ENCODE measurements at places on chromosomes 7 and 10.

DNA sequence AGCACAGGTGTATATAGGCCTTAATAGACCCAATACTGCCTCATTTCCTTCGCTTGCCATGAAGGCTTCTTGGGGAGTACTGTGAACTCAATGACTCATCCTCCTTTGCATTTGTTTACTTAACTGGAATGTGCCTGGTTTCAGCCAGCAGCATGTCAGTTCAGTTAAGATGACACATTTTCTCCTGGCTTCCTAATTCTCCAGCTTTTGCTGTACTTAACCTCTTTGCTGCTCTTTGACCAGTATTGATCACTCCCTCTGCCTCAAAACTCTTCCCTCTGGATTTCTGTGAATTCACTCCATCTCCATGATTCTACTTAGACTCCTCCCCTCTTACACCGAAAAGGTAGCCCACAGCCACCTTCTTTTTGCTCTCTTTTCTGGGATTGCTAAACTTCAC lies 135.7 kb downstream of the MAGI2 start:
- no peak for DNase-seq

DNA sequence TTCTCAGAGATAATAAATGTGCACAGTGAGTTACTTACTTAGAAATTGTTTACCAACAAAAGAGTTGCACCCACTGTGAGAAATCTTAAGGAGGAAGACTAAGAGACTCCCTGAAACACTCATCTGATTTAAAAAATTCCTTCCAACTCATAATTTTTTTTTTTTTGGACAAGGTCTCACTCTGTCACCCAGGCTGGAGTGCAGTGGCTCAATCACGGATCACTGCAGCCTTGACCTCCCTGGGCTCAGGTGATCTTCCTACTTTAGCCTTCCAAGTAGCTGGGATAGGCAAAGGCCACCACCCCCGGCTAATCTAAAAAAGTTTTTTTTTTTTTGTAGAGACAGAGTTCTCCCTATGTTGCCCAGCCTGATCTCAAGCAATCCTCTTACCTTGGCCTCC lies 36.0 kb downstream of the MALSU1 start:
- no peak for DNase-seq

- no peak for DNase-seq
Observed at GRCh38 chr10:7697426-7697825, 5.7 kb upstream of the ITIH2 start.

DNA sequence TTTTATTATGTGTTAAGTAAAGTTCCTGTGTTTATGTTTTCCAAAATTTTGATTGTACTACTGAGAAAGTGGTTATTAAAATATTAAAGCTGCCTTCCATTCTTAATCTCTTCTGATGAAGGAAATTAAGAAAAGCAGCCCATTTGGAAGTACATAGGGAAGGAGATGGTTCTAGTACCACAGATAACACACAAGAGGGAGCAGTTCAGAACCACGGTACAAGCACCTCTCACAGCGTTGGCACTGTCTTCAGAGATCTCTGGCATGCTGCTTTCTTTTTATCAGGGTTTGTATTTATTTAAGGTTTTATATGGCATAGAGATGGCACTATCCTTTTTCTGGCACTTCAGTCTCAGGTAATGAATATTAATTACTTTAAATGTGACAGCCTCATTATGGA lies 111.6 kb downstream of the PHTF2 start:
- DNase-seq, result no peak

DNA sequence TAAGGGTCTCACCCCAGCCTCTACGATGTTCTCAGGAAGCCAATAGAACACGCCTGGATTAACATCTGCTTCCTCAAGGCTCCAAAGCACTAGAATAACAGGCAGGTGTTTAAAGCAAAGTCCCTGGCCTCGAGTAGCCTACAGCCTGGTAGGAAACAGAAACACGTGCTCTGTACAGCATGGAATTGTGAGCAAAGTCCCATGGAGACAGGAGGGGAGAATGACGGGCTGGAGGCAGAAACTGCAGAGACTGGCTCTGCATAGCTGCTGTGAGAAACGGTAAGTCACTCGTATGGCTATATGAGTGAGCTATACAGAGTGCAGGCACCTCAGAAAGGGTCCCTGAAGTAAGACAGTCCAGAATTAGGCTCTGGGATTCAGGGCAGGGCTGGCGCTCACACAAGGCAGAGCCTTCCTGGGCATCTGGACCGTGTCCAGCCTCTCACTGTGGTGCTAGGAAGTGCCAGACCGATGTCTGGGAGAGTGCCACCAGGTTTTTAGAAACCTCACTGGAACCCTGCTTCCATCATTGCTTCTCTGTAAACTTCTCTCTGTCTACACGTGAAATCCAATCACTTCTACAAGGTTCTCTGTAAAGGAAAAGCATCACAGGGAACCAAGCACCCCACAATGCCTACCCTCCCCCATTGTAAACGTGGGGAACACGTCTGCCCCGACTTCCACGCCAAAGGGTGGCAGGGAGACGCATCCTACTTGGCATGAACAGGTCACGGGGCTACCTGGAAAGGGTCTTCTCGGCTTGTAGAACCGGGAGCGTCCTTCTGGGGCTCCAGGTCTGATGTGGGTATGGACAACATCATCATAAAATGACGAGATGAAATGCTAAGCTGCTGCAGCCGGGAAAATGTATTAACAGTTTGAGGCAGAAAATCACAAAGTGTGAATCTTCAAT lies 38.8 kb upstream of the SHH start:
- DNase-seq, result no peak

GRCh38 chr10:104819731-104820130 lies 178.6 kb downstream of the SORCS3 start:
- no peak for DNase-seq

DNA sequence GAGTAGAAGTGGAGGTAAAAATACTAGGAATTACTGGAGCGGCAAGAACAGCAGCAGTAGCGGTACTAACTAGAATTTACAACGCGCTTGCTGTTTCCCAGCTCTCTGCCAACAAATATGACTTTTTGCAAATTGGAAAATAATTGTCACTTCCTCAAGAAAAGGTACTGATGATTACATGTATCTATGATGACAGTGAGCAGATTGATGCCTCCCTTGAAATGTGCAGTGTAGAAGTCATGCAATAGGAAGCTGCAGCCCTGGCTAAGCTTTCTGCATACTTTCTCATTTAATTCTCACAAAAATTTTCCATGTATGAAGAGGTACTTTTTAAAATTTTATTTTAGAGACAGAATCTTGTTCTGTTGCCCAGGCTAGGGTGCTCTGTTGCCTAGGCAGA lies 49.9 kb downstream of the ANK3 start:
- DNase-seq, result no peak

DNA sequence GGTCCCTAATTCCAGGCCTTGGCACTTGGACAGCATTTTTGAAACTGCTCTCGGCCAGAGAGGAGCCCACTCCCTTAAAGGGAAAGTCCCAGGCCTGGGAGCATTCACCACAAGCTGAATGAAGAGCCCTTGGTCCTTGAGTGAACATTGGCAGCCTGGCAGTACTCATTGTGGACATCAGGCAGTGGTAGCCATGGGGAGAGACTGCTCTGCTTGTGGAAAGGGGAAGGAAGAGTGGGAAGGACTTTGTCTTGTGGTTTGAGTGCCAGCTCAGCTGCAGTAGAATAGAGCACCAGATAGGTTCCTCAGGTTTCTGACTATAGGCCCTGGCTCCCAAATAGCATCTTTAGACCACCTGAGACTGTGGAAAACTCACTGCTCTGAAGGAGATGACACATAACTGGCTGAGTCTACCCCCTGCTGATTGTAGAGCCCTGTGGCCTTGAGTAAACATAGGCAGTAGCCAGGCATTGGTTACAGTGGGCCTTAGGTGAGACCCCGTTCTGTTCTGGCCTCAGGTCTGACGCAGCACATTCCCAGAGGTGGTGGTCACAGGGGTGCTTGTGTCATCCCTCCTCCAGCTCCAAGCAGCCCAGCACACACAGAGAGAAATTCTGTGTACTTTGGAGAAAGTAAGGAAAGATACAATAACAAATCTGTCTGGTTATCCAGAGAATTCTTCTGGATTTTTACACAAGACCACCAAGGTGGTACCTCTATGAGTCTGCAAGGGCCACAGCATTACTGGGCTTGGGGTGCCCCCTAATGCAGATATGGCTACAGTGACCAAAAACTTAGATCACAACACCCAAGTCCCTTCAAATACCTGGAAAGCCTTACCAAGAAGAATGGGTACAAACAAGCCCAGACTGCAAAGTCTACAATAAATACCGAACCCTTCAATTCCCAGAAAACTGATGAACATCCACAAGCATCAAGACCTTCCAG lies 153.8 kb downstream of the GNAI1 start:
- DNase-seq, result peak; percentile 3

- DNase-seq, result no peak
Observed at GRCh38 chr10:117539361-117539773, 3.2 kb upstream of the EMX2 start.

DNA sequence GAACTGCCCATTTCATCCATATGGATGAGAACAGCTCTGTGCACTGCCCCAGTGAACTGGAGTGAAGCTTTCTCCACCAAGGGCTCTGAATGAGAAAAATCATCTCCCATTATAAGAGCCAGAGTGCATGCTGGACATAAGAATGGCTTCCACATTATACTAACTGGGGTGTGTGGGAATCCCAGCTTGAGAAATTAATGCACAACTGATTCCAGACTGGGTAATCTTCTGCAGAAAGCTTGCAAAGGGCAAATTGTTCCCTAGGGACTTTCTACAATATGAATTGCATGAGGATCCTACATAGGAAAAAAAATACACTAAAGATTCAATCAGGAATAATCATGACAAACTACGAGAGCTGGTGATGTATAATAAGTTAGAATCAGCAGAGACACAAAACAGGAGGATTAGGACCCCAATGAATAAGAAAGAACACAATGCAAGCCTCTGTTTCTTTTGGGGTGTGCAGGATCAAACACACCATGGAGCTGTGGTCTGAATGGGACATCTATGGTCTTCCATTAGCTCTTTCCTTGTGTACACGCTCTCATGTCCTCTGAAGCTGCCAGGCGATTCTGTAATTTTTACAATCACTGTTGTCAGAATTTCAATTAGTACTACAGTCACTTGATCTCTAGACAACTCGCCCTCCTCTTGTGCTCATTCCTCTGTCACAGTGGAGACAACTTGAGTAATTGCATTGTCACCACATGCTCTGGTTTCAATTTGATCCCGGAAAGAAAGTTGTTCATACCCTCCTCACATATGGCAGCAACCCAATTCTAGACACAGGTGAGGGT lies 1327.4 kb downstream of the GATA3 start:
- DNase-seq, result no peak

DNA sequence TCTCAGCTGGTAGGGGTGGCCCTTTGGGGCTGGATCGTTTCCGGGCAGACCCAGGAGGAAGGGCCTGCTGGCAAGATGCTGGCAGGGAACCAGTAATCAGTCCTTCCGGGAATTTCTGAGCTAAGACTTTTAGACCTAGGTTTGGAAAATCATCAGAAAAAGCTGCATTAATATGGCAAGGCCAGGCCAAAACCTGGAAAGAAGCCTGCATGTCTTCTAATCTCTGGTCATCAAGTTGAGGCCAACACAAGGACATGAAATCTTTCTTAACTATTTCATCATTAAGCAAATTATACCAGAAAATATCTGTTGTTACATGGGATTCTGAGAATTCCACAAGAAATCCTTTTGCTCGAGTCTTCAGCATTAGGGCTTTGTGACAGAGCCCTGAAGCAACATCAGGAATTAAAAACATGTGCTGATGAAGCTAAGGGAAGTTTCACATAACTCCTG lies 19.9 kb downstream of the CPA1 start:
- DNase-seq, result no peak

DNA sequence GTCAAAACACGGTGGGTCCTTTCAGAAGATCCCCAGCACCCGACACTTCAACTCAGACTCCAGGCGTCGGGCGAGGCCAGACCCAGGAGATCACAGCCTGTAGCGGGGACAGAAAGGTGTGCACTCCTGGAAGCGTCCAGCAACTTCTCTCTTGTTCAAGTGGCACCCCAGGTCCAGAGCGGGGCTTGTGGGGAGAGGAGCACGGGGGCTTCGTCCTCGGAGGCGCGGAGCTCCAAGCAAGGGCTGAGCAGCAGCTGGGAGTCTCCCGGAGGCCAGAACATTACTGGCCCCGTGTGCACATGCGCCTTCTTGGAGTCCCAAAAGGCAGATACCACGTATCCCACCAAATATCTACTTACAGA lies 54.9 kb downstream of the ZRANB1 start:
- DNase-seq, result no peak

- no peak for DNase-seq
Observed at GRCh38 chr7:42283553-42283952, 46.5 kb upstream of the GLI3 start.

GRCh38 chr10:128526791-128527375 lies 400.7 kb upstream of the MKI67 start:
- no peak for DNase-seq

DNA sequence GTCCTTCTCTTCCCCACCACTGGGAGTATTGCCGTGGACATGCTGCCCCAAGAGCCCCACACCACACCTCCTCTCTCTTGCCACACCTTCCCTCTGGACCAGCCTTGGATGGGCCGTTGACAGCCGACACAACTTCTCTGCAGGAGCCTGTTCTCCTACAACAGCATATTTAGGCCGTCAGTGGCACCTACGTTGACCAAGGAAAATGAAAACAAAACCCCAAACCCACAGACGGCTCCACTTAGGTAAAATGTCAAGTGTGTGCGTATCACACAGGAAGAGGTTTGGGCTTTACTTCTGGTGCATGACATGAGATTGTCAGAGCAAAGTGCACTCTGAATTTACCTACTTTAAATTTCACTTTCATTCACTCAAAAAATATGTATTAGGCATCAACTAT lies 246.6 kb downstream of the ZMYND11 start:
- no peak for DNase-seq

DNA sequence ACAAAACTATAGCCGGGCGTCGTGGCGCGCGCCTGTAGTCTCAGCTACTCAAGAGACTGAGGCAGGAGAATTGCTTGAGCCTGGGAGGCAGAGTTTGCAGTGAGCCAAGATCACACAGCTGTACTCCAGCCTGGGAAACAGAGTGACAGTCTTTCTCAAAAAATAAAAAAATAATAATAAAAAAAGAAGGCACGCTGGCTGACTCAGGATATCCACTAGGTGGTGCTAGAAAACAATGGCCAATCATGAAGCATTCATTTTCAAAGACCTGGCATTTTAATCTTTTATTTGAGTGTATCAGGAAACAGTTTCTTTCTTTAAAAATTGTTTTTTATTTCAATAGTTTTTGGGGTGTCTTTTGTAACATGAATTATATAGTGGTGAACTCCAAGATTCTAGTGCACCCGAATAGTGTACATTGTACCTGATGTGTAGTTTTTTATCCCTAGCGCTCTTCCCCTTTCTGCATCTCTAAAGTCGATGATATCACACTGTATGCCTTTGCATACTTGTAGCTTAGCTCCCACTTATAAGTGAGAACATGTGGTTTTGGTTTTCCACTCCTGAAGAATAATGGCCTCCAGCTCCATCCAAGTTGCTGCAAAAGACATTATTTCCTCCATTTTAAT lies 88.6 kb downstream of the LYZL1 start:
- no peak for DNase-seq
